NCI-H774 (cell line): ENCODE measurements at places on chromosomes 6 and 20.

DNA sequence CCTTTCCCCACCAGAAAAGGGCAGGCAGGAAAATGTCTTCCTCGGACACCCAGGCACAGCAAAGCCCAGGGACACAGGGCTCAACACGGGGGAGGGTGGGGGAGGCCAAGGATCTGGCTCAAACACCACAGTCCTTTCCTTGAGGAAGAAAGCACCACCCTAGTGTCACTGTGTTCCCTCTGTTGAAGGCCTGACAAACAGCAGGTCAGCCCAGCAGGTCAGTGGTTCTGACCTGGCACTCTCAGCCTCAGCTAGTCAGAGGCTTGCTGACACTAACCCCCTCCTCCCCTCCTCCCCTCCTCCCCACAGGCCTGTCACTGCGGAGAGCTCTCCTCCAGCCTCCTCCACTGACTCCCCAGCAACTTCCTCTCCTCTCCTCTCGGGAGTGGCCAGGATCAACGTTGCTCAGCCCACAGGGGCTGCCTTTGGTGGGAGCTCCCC lies 239.6 kb downstream of the LRFN2 start:
- DNase-seq, result no peak

DNA sequence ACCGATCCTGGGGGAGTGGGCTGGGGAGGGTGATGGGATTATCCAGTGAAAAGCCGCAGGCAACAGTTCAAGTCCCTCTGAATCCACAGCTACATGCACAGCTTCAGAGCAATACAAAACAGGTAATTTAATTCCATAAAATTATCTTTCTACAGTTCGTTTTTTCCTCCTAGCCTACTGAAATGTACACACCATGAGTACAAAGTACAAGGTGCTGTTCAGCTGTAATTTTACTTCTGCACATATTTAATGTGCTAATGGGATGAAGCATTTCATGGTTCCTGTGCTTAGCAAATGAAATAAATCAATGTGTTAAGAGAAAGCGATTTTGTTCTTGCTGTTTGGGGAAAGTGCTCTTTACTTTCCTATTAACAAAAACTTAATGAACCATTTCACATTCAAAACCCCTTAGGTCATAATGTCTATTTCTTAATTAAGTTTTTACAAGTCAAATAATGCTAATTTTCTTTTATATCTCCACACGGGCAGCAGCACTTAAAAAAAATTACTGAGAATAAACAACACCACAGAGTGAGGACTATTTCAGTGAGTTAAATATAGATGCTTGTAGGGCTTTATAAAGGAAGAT lies 71.8 kb downstream of the INSM1 start:
- DNase-seq, result peak; percentile 57

DNA sequence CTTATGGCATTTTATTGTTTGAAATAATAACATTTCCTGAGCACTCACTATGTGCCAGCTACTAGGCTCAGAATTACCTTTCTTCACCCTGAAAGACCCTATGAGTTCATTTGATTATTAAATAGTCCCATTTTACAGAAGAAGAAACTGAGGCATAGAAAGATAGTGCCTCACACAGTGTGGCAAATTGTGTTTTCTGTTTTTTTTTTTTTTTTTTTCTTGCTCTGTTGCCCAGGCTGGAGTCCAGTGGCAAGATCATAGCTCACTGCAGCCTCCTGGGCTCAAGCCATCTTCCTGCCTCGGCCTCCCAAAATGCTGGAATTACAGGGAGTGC lies 59.7 kb upstream of the PTPN1 start:
- DNase-seq, result no peak

GRCh38 chr6:27251606-27252251 lies 4.2 kb downstream of the PRSS16 start:
- peak; percentile 88 for DNase-seq

DNA sequence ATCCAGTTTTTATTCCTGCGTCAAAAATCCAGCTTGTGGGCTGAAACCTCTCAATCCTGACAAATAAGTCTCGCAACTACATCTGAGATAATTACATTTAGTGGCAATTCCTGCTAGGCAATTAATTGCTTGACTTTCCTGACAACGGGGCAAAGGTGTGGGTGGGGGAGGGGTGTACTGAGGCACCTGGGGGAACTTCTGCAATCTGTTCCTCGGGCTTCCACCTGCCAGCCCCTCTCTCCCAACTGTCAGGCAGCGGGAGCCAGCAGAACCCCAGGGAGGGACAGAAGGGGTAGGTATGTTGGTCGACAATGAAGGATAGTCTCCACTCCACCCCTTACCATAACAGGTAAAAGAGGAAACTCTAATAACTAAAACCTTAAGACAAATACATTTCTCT lies 6.8 kb downstream of the C6orf52 start:
- DNase-seq, result no peak
